ENCODE measurements at places on chromosomes 4 and X. TPM values are rescaled to one million over a fixed set of nuclear protein-coding genes. Genes with fewer than 3 reads are reported as not detected.

Gene C4orf51
- total RNA-seq, result not detected

Gene TRAPPC11
- 30.5 TPM for total RNA-seq

Gene HSD17B13
- 1.1 TPM for total RNA-seq

Gene TEX13A
- total RNA-seq, result not detected

Gene F8A2
- not detected for total RNA-seq

Data from myometrial cell (primary cell).